ENCODE measurements at places on chromosomes 12 and 14.

- peak; percentile 29 for DNase-seq
Measured at GRCh38 chr12:121578230-121579189, 2.3 kb downstream of the KDM2B start.

DNA sequence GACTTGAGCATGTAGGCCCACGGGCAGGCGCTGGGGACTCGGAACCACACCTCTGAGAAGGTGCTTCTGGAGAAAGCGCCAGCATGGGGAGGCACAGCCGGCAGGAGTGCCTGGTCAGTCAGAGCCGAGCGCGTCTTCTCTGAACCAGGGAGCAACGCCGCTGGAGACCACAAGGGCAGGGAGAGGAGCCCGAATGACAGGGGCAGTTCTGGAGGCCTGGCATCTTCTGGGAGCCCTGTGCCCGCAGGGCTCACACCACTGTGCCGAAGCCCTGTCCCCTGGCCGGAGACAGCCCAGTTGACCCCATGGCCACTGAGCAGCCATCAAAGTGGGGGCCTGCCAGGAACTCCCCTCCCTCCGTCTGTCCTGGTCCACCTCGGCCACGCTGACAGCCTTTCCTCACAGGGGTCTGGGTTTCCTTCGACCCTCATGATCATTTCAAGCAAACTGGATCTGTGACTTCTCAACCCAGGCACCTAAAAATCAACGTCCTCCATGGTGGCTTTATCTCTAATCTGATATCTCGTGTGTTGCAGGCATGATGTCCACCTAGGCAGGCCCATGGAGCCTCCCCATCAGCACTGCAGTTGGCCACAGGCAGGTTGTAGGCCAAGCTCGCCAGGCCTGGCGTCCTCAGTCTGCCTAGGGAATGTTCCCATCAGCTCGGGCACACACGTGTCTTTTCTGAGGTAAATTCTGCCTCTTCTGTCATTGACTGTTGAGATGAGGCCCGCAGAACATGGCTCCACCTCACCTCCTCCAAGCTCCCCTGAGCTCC lies 299.3 kb upstream of the RTL1 start:
- no peak for DNase-seq

GRCh38 chr12:108394196-108394595 lies 55.1 kb upstream of the CMKLR1 start:
- no peak for DNase-seq

DNA sequence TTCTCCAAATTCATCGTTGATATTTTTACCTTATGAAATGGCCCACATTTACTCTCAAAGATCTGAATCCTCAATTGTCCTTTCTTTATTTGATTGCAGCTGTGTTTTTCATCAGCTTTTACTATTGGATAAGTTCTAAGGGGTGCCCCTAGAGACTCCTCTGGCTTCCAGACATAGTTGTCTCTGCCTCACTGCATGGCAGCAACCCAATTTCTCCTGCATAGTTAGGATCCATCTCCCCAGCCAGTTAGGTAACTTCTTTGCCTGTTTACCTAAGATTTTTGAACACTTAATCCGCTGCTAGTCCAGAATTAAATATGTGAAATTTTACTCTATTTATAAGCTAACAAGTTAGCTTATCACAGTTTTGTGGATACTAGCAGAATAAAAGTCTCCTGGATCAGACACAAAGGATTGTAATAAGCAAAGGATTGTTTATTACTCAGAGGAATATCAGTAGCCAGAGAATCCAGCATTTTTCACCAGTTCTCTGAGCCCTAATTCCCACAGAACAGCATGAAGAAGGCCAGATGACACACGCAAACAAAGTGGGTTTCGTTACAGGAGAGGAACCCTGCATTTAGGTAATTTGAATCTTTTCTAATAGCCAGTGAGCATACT lies 101.1 kb downstream of the BBS10 start:
- DNase-seq, result no peak

GRCh38 chr12:68665016-68665569 lies 21.7 kb upstream of the NUP107 start:
- no peak for DNase-seq

- no peak for DNase-seq
Measured at GRCh38 chr12:110253176-110253575, 27.9 kb upstream of the ATP2A2 start.

DNA sequence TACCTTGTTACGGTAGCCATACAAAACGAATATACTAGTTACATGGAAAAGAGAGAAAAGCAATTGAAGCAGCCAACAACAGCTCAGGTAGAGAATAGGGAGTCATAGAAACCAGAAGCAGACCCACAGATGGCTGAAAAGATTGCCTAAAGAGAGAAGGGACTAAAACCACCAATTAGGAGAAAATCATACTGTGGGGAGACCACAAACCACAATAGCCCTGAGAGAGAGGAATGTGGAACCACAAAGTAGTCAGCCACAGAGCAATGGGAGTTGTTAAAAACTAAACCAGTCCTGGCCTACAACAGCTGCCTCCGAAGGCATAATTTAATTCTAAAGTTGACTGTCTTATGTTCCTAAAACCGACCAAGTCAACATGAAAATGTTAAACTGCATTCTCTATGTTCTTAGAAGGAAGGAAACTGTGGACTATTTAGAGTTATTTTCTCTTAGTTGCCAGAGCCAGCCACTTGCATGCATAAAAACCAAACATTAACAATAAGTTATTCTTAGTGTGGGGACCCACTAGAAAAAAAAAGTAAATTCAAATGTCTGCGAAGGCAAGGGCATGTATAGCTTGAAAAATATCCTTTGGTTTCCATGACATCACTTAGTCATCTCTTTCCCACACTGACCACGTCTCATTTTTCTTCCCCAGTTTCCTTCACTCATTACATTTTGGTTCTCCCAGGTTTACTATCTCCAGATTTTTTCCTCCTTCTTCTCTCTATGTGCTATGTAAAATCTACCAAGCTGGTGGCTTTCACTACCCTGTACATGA lies 398.1 kb downstream of the NOVA1 start:
- DNase-seq, result no peak

- DNase-seq, result no peak
Measured at GRCh38 chr14:75563931-75564330, 14.5 kb upstream of the FLVCR2 start.

GRCh38 chr14:90512329-90512991 lies 115.6 kb downstream of the CALM1 start:
- no peak for DNase-seq

- DNase-seq, result no peak
Measured at GRCh38 chr12:87756111-87756510, 273.1 kb downstream of the C12orf50 start.

DNA sequence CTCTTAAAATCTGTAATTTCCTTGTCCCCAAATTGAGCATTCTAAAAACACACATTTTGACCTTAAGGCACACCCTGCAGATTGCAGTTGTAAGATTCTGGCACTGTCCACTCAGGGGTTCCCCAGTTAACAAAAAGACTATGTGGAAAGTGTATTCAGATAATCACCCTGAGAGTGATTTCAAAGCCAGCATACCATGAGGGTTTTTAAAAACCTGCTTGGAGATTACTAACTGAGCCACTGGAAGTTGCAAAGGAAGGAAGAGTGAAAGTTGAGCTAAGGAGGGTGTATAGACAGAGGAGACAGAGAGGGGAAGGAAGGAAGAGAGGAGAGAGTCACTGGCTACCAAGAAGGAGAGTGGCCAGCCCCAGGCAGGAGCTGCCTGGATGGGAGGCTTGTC lies 82.6 kb downstream of the EML1 start:
- DNase-seq, result no peak

GRCh38 chr12:18849761-18850160 lies 111.8 kb downstream of the CAPZA3 start:
- DNase-seq, result no peak

DNA sequence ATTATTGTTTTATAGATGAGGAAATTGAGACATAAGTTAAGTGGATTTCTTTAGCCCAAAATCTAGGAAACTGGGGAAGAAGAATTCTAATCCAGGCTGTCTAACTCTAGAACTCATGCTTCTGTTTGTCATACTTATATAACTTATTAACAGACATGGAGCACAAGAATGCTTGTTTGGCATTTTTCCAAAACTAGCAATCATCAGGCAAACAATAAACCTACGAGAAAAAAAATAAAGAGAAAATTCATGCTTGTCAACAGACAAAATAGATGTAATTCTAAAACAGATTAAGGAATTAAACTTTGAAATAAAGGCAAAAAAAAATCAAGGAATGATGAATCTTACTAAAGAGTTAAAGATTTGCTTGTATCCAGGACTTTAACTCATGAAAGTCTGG lies 103.1 kb downstream of the METTL25 start:
- no peak for DNase-seq

DNA sequence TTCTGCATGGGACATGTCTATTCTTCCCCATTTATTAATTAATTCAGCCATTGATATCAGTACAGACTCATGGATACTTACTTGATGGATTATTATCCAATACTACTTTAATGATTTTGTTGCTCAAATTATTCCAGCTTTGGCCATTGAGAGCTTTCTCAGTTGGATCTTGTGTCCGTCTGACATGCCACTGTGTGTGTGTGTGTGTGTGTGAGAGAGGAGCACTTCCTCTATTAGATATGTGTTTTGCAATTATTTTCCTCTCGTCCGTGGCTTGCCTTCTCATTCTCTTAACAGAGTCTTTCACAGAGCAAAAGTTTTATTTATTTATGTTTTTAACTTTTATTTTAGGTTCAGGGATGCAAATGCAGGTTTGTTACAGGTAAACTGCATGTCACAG lies 194.2 kb downstream of the ADGRD1 start:
- DNase-seq, result no peak

- no peak for DNase-seq
Measured at GRCh38 chr12:124559182-124560017, 8.0 kb downstream of the NCOR2 start.

DNA sequence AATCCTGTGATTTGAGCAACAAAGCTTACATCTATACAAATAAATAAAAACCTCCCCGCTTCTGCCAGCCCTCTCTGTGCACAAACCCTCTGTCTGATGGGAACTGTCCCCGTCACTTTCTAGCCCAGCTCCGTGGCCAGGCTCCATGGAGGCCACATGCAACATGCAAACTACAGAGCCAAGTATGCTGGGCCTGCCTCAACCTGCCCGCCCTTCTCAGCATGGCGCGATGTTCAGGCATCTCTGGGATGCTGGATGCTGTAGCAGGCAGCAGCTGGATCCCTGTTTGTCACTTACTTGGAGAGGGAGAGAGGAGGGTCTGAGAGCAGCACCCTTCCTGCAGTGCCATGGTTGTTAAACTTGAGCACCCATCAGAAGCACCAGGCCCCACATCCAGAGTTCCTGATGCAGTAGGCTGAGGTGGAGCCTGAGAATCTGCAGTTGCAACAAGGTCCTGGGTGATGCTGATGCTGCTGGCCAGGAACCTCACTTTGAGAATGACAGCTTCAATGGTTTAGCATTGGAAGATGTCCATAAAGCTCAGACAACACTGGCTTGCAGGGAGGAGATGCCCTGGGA lies 32.4 kb downstream of the CLMN start:
- DNase-seq, result no peak

- peak; percentile 53 for DNase-seq
Measured at GRCh38 chr14:22887990-22888378, 5.0 kb downstream of the REM2 start.

GRCh38 chr14:97180304-97181200 lies 383.4 kb downstream of the VRK1 start:
- DNase-seq, result peak; percentile 70

DNA sequence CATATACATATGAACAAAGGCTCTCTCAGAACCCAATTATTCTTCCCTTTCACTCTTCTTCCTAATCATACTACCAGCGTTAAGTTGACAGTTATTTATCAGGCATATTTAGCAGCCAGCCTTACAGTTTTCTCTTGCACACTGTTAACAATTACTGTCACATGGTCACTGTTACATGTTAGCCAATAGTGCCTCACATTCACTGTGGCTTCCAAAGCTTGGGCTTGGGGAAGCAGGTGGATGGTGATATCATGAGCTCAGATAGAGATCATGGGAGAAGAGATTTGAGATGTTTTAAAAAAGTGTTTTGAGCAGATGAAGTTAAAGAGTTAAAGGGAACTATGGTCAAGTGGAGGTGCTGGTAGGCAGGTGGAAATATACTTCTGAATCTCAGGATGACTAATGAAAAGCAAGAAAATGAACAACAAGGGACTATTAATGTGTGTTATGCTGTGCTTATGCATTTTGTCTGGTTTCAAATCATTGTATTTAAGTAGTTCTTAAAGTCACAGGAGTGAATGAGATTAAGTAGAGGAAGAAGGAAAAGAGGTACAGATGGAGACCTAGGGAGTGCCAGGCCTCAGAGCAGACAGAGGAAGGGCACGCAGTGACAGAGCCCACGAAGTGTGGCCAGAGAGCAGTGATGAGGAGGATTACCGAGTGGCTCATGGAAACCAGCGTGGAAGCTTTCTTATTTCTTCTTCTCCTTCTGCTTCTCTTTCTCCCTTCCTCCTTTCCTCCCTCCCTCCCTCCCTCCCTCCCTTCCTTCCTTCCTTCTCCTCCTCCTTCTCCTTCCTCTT lies 39.6 kb downstream of the BICD1 start:
- DNase-seq, result no peak

DNA sequence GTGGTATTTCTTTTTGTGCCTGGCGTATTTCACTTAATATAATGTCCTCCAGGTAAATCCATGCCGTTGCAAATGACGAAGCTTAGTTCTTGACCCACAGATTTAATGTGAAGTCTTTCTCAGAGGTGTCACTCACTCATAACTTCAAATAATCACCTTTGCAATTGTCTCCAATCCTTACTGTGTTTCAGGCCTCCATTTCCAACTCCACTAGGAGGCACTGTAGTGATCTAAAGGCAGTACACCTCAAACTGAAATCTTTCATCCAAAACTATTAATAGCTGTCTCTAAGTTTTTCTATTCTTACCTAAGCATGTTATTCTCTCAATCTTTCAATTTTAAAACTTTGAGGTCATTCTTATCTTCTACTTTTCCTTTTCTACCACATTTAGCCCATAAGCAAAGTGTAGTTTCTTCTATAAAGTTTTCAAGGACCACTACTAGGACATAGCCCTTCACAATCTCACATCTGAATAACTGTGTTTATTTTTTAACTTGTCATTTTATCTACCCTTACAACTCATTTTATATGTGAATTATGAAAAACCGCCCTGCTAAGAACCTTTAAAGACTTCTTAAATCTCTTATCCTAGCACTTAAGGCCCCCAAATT lies 25.5 kb upstream of the FBXO34 start:
- no peak for DNase-seq

GRCh38 chr12:57896434-57897201 lies 44.7 kb upstream of the ATP23 start:
- peak; percentile 82 for DNase-seq

DNA sequence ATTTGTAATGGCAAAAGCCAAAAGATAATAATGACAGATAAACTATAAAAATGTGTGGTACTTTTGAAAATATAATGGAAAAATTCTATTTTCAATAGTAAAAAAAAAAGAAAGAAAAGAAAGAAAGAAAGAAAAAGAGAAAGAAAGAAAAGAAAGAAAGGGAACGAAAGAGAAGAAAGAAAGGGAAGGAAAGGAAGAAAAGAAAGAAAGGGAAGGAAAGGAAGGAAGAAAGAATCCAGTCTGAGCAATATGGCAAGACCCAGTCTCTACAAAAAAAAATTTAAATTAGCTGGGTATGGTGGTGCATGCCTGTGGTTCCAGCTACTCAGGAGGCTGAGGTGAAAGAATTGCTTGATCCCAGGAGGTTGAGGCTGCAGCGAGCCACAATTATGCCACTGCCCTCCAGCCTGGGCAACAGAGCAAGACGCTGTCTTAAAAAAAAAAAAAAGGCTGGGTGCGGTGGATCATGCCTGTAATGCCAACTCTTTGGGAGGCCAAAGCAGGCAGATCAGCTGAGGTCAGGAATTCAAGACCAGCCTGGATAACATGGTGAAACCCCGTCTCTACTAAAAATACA lies 38.4 kb downstream of the EAPP start:
- DNase-seq, result no peak

Measured in head of caudate nucleus (tissue), 42 donors.